ENCODE measurements at places on chromosomes 6 and 20.

DNA sequence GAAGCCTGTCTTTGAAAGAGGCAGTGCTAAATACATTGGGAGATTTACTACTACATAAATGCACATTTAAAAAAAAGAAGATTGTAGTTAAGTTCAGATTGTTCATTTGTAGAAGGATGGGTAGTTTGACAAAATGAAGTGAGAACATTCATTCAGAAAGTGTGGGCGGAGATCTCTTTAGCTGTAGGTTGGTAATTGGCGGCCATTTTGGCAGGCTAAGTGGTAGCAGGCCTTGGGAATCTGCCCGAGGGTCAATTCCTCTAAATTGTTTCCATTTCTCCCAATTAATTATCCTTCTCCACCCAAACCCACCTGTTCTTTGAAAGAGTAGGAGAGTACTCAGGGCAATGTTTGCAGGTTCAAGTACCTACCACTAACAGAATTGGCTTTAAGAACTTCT, 17.9 kb downstream of the SOX4 start:
- DNase-seq = no peak

- DNase-seq = no peak
Observed at GRCh38 chr6:42177514-42178364, 4.6 kb downstream of the GUCA1A start.

DNA sequence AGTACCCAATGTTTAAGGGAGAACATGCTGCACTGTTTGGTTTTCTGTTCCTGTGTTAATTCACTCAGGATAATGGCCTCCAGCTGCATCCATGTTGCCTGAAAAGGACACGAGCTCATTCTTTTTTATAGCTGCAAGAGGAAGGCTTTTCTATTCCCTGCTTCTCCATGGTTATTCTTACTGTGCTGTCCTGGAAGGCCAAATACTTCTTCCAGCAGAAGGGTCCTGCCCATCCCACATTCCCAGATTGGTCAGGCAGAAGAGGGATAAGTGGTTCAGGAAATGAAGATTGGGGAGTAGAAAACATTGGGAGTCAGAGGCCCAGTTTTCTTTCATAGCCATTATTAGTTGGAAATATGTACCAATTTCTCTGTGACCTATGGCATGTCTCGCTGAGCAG, 122.4 kb downstream of the TCP11 start:
- no peak for DNase-seq

DNA sequence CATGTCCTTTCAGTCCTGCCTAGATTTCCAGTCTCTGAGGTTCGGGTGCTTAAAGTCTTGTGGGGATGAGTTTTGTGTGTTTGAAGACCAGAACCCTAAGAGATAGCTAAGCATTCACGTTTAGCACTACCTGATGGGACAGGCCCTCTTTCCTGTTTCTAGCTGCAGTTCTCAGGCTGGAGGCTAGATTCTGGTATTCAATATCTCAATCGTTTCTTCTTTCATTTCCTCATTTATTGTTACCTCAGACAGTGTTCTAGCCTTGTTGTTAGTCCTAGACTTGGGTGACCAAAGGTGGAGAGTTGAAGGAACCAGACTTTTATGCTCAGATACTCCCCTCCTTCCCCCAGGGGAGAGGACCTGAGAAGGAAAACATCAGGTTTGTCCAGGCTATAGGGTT, 16.8 kb downstream of the CEP250 start:
- no peak for DNase-seq

GRCh38 chr6:47681201-47681990, 17.0 kb upstream of the ADGRF4 start:
- no peak for DNase-seq

DNA sequence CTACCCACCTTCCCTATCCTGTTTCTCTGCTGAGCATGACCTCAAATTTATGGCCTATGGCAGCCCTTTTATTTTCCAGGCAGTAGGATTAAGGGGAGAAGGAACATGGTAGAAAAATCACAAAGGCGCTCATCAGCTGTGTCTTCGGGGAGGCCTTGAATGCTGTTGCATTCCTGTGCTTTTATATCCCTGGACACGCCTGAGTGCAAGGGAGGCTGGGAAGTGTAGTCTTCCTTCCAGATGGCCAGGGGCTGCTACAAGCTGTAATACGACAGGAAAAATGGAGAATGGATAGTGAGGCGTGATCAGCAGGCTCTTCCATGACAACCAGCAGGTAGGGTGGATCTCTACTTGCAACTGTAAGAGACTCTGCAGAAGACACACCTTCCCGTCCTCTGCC, 210.9 kb upstream of the GGTLC1 start:
- DNase-seq = no peak

DNA sequence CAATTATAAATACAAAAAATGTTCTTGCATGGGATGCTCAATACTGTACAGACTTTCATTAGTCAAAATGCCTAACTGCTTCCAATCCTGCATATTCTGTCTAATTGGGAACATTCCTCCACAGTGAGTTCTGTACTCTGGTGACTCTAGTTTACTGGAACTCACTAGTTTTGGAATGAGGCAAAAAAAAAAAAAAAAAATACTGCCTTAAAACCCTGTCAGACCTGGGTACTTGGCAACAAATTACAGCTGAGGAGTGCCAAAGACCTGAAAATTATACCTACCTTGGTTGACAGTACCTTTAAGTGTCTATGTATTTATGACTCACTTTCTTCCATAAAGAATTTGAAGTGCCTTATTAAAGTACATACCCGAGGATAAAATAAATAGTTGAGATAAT, 276.7 kb downstream of the FARS2 start:
- no peak for DNase-seq

- no peak for DNase-seq
Observed at GRCh38 chr20:54188132-54188849, 14.5 kb upstream of the CYP24A1 start.

GRCh38 chr20:57175397-57176010, 90.9 kb downstream of the BMP7 start:
- no peak for DNase-seq

DNA sequence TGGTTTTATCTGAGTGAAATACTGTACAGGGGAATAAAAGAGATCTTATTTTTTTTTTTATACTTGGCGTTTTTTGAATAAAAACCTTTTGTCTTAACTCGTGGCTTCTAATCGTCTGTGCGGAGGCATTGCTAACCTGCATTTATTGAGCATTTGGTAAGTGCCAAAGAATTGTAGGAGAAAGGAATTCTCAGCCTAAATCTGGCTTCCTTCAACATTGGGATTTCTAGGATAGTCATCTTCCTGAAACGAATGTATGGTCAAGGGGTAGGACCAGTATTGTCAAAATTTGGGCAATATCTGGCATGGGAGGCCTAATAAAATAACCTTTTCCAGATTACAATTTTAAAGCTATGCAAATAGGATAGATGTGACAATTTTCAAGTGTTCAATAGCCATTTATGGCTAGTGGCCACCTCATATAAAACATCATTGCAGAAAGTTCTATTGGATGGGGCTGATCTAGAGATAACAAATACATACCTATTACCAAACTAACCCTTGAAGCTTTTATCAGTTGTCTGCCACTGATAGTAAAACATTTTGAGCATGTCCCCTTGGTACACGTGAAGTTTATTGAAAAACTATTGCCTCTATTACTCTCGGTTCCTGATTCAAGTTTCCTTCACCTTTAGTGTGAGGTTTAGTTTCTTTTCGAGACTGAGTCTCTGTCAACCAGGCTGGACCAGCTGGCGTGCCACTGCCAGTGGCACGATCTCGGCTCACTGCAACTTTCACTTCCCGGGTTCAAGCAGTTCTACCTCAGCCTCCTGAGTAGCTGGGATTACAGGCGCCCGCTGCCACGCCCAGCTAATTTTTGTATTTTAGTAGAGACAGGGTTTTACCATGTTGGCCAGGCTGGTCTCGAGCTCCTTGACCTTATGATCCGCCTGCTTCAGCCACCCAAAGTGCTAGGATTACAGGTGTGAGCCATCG, 5.6 kb downstream of the PIM1 start:
- DNase-seq = no peak

DNA sequence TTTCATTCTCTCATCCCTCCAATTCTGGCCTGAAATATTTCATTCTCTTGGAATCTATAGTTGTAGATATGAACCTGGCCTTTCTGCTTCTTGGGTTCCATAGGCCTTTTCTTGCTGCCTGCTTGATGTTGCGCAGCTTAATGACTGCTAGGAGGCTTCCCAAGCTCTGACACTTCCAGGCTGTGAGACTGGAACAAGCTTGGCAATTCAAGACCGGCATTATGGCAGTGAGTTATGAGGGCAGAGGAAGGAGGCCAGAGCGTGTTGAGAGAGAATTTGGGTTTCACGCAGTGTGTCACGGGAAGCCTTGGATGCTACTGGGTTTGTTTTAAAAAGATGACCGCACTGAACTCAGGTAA, 948 bp upstream of the DNAJC5 start:
- no peak for DNase-seq

DNA sequence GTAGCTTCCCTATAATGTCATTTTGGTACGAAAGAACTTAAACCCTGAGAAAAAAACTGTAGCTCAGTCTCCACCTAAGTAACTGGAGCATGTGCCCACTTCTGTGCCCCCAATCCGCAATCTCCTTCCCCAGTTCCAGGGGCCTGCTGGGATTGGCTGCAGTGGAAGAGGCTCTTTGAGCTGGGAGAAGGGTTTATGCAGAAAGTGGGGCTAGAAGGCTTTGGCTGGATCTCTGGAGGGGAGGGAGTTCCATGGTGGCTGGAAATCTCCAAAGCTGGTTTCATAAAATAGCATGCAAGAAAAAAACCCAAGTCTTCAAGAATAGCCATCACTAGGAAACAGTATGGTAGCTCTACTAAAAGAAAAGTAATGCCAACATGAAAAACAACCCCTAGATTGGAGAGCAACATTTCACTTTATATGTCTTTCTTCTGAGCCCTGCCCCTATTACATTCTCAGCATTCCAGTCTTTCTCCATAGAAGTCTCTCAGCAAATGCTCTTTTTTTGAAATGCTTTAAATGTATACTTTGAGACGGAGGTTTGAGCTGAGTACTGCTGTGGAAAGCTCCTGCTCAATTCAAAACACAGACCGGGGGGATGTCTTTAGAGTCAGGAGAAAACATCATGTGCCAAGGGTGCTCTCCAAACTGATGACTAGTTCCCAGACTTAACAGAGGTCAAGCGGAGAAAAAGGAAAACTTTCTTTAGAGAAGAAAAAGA, 36.0 kb upstream of the FOXO3 start:
- no peak for DNase-seq

- DNase-seq = no peak
Observed at GRCh38 chr6:165049362-165049761, 260.0 kb downstream of the C6orf118 start.

DNA sequence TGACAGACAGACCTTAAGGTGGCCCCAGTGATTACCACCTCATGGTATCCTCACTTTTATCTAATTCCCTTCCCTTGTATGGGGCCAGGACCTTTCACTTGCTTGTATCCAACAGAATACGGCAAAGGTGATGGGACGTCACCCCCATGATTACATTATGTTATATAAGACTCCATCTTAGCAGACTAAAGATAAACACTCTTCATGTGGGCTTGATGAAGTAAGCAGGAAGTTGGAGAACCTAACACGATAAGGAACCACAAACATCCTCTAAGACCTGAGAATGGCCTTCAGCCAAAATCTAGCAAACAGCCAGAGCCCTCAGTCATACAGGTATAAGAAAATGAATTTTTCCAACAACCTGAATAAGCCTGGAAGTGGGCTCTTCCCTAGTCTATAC, 8.0 kb downstream of the SLC17A3 start:
- no peak for DNase-seq

- no peak for DNase-seq
Observed at GRCh38 chr6:37625591-37626374, 71.9 kb downstream of the MDGA1 start.

DNA sequence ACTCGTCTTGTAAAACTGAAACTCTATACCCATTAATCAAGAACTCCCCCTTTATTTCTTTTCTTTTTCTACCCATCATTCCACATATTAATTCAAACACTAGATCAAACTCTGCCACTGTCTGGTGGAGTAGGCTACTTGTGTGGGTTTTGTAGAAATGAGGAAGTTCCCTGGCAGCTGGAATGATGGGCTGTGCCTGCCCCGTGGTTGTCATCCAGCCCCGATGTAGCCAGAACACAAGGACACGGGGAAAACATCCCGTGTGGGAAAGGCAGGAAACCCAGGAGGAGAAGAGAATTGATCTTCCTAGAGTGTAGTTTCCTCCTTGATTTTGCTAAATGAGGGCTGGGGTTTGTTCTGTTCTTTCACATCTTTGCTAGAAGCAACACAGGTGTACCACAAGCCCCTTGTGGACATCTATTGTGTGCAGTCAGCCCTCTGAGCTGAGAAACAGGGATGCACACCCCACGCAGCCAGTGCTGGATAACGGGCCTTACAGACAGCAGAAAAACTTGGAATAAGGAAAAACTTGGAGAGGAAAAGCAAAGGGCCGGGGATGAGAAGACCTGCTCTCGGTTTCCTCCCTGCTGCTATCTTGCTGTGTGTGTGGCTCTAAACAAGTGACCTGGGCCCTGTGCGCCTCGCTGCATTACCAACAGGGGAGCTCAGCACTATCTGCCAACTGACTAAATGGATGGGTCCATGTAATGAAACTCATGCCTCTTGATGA, 88.0 kb downstream of the SCML4 start:
- DNase-seq = no peak

GRCh38 chr20:62993856-62994494, 12.8 kb downstream of the BHLHE23 start:
- no peak for DNase-seq

GRCh38 chr6:1579096-1579495, 30.6 kb upstream of the FOXC1 start:
- no peak for DNase-seq

GRCh38 chr6:68008445-68008844, 626.6 kb upstream of the ADGRB3 start:
- no peak for DNase-seq

DNA sequence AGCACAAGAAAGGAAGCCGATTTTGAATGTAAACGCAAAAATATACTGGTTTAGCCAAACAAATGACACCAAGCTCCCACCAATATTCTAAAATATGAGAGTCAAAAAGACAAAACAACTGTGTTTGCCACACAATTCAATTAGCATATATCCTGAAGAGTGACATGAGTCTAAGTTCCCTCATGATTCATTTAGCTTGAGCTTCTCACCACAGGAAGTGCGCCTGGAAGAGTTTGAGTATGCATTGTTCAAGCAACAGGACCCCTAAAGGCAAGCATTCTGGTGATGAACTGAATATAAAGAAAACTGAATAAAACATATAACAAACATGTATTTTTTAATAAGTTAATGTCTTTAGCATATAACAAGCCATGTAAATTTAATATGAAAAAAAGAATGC, 115.2 kb upstream of the RUNX2 start:
- no peak for DNase-seq
